Karpas-422 (cell line): ENCODE measurements at places on chromosomes 13 and 19.

- no peak for DNase-seq
Observed at GRCh38 chr13:100715604-100716003, 41.0 kb upstream of the TMTC4 start.

DNA sequence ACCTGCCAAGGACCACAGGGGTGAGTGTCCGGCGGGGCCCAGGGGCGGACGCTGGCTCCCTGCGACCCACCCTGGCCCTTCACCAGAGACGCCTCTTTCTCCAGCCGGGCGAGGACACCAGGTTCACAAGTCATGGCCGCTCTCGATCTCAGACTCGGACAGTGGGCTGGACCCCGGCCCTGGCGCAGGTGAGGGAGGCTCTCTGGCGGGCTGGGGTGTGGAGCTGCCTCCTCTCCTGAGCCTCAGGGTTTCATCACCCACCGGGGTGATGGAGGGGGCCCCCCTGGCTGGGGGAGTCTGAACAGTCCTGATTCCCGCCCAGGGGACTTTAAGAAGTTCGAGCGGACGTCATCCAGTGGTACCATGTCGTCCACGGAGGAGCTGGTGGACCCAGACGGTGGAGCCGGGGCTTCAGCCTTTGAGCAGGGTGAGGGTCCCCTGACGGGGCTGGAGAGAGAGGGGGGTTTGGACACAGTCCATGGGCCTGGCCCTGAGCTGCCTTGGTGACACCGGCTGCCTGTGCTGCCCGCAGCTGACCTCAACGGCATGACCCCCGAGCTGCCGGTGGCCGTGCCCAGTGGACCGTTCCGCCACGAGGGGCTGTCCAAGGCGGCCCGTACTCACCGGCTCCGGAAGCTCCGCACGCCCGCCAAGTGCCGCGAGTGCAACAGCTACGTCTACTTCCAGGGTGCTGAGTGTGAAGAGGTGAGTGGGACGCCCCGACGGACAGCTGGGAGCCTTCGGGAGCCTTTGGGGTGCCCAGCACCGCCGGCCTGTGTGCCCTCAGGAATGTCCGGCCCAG lies 13.6 kb downstream of the ARHGAP45 start:
- DNase-seq = no peak

DNA sequence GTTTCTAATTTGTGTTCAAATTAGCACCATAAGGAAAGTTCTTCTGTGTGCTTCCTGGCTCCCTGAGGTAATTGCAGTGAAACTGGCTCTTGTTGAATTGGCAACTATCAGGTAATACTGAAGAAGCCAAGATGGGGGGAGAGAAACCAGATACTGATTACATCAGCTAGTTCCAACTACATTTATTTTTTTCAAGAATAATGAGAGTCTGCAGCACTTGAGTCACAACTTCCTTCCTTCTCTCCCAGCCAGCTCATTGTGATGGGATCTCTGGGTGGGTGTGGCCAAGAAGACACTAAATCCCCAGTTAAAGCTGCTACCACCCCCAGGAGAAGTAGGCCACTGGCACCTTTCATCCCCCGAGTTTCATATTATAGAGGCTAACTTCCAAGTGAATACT lies 100.7 kb upstream of the RXFP2 start:
- no peak for DNase-seq

GRCh38 chr19:39671739-39672363 lies 16.1 kb downstream of the LGALS16 start:
- DNase-seq = peak; percentile 93

DNA sequence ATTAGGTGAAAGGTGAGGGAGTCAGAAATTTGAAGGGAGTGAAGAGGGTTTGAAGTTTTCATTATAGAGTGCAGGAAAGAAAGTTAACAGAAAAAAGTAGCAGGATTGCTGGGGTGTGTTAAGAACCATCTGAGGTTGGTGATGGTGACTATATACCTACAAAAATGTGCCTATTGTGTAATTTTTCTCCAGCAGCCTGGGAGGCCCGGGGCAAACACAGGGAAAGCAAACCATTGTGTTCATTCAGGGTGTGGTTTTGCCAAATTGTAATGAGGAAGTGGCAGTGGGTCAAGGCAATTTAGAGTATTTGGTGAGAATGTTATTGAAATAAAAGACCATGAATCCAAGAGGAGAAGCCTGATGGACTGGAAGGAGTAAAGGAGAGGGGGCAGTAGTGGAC lies 8.2 kb upstream of the SUCLA2 start:
- no peak for DNase-seq

DNA sequence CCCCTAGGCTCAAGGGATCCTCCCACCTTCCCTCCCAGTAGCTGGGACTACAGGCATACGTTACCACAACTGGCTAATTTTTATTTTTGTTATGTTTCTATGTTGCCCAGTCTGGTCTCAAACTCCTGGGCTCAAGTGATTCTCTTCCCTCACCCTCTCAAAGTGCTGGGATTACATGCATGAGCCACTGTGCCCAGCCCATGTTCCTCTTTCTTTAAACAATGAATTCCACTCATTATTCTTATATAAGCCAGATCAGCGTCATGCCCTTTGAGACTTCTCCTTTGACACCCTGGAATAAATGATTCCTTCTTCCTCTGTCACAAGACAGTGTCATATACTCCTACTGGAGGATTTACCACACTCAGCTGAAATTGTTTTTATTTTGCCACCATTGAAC lies 519.9 kb upstream of the SPRY2 start:
- no peak for DNase-seq

GRCh38 chr13:53490752-53491151 lies 462.1 kb downstream of the OLFM4 start:
- DNase-seq = no peak

- DNase-seq = no peak
Observed at GRCh38 chr19:58395979-58396627, 647 bp downstream of the RNF225 start.

DNA sequence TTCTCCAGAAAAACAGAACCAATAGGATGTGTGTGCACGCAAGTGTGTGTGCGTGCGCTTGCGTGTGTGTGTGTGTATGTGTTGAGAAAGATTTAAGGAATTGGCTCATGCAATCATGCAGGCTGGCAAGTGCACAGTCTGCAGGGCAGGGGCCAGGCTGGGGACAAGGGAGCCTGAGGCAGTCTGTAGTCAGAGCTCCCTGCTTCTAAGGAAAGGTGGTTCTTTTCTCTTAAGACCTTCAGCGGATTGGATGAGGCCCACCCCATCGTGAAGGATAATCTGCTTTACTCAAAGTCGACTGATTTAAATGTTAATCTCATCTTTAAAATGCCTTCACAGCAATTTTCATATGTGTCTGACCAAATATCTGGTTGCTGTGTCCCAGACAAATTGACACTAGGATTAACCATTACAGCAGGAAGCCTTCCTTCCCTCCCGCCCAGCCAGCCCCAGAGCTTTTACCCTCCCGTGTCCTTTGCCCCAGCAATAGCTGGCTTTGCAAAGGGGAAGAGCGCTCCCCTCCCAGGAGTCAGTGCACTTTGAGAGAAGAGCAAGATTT lies 15.0 kb upstream of the NAXD start:
- DNase-seq = no peak

DNA sequence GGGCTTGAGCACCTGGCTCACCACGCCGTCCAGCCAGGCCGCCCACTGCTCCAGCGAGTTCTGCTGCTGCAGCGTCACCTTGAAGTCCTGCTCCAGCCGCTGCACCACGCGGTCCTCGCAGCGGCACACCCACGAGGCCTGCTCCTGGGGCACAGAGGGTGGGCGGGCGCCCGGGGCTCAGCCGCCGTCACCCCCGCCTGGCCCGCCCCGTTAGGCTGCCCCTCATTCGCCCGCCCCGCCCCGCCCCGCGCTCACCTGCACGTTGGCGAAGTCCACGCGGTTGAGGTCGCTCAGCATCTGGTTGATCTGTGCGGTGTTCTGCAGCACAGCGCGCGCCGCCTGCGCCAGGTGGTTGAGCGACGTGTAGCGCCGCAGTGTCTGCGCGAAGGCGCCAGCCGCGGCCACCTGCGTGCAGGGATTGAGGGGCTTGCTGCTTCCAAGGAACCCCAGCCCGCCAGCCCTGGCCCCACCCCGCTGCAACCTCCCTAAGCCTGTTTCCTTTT lies 11.3 kb downstream of the DCAF15 start:
- DNase-seq = no peak

DNA sequence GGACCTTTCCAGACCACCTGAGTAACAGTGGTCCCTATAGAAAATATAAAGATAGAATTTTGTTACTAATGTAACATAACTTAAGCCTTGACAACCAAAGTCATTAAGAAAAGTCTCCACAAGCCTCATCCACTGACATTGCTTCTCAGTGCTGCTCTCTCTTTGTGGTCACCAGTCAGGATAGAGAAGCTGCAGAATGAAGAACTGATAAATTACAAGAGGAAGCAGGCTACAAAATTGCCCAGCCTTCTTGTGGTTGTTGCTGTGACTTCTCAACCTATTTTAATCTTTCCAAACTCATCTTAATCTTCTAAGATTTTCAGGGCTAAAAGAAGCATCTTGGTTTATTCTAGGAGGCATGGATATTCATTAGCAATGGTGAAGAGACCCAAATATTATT lies 343.8 kb downstream of the MZT1 start:
- DNase-seq = no peak

GRCh38 chr19:44278181-44278690 lies 18.6 kb downstream of the ZNF233 start:
- no peak for DNase-seq

- DNase-seq = no peak
Observed at GRCh38 chr19:5753743-5754142, 30.8 kb downstream of the PRR22 start.

DNA sequence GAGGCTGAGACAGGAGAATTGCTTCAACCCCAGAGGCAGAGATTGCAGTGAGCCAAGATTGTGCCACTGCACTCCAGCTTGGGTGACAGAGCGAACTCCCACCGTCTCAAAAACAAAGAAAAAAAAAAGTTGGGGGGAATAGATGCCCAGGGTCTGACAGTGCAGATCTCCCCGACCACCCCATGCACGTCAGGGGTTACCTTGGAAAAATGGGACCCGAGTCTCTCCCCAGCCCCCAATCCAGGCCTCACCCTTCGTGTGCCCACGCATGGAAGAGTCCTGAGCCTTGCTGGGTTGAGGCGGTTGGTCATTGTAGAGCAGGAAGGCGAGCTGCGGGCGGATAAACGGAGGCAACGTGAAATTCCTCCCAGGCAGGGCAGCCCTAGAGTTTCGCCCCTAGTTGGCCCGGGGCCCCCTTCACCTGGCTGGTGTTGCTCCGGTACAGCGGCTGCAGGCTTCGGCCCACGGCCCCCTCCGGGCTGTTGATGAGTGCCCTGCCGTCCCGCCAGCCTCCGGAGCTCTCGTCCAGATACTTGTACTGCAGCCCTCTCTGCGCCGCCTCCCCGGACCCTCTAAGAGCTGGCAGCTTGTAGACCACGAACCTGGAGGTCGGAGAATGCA lies 588 bp downstream of the DNASE2 start:
- DNase-seq = peak; percentile 66

- no peak for DNase-seq
Observed at GRCh38 chr19:1183543-1184172, 9.6 kb upstream of the SBNO2 start.

DNA sequence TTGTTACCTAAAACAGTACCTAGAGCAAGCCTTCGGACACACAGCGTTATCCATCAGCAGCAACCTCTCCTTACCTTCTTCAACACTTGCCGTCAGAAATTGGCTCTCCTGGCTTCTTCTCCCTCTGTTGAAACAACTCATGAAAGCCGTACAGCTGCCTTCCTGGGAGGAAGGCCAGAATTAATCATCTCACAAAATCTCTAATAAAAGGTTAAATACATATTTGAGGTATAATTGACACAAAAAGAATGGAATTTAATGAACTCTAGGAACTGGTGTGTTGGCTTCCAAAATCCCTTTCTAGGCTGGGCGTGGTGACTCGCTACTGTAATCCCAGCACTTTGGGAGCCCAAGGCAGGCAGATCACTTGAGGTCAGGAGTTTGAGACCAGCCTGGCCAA lies 37.3 kb upstream of the GTF2F2 start:
- no peak for DNase-seq

DNA sequence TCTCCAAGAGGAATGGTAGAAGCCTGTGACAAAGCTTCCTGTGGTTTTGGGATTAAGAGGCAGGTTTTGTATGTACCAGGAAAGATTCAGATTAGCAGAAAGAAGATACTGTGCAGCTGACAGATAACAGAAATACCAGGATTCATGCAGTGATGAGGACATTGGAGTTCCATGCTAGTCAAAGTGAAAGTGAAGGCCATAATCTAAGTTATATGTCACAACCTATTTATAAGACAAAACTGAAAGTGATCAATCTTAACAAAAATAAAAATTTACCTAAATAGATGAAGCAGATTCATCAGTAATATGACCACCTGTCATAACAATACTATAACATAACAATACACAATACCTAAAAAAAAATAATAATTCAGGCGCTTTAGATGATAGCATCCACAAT lies 1305.2 kb upstream of the PCDH9 start:
- DNase-seq = no peak

DNA sequence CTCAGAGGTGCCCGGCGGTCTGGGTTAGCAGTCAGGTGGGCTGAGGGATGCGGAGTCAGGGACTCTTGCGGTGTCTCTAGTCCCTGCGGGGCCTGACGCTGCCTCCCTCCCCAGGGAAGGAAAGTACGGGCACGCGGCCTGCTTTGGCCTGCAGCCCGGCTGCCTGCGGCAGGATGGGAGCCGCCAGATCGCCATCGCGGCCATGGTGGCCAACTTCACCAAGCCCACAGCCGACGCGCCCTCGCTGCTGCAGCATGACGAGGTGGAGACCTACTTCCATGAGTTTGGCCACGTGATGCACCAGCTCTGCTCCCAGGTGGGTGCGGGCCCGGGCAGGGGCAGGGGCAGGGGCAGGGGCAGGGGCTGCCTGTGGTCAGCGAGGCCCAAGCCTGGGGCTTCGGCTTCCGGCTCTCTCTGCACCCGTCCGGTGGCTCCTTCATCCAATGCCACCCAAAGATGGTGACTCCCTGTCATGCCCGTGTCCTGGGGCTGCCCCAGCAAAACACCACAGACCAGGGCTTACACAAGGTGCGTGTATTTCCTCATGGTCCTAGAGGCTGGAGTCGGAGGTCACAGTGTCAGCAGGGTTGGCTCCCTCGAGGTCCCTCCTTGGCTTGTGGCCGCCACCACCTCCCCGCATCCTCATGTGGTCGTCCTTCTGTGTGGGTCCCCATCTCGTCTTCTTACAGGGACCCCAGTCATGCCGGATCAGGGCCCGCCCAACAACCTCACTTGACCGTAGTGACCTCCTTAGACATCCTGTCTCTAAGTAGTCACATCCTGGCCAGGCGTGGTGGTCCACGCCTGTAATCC lies 11.3 kb upstream of the ZNF554 start:
- no peak for DNase-seq

DNA sequence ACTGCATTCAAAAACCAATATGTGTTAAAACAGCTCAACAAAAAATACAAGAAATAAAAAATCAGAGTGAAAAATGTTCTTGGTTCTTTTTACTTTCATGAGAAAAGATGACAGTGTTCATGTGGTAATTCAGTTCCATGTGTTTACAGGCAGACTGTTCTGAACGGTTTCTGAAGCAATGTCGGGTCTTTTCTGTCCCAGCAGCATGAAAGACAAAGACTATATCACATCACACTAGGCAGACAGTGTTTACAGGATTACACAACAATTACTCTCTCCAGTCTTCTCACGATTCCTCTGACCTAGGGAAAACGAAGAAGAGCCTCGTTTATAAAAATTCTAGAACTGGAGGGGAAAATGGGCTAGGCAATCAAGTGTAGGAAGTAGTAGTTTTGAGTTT lies 83.4 kb downstream of the UBL3 start:
- no peak for DNase-seq
